ENCODE measurements at places on chromosomes 7 and 10.

- no peak for DNase-seq
Measured at GRCh38 chr7:72391821-72392377, 20.2 kb downstream of the CALN1 start.

DNA sequence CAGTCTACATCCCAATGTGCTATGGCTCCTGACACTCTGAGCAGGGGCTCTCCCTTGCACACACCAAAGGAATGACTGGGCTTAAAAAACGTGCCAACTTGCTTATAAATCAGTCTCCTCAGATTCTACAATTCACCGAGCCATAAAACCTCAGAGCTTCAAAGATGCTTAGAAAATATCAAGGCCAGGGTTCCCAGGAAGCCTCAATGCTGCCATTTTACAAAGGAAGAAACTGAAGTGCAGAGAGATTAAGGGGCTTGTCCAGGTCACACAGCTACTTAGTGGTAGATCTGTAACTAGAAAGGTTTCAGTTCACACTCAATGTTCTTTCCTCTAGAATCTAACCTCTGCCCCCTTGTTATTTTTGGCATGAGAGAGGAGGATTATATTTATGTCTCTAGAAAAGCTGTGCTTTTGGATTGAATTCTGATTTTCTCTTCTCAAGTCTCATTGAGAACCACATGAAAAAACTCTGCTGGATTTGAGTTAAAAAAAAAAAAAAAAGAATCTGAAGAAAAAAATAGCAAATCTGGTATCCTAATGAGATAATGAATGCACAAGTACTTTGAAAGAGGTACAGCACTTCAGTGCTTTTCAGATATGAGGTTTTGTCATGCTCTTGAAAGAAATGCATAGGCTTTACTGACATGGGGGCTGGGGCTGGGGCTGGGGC is 22.3 kb upstream of the TSPAN33 start:
- DNase-seq, result no peak

GRCh38 chr10:21039721-21040120 is 142.6 kb upstream of the NEBL start:
- DNase-seq, result no peak

DNA sequence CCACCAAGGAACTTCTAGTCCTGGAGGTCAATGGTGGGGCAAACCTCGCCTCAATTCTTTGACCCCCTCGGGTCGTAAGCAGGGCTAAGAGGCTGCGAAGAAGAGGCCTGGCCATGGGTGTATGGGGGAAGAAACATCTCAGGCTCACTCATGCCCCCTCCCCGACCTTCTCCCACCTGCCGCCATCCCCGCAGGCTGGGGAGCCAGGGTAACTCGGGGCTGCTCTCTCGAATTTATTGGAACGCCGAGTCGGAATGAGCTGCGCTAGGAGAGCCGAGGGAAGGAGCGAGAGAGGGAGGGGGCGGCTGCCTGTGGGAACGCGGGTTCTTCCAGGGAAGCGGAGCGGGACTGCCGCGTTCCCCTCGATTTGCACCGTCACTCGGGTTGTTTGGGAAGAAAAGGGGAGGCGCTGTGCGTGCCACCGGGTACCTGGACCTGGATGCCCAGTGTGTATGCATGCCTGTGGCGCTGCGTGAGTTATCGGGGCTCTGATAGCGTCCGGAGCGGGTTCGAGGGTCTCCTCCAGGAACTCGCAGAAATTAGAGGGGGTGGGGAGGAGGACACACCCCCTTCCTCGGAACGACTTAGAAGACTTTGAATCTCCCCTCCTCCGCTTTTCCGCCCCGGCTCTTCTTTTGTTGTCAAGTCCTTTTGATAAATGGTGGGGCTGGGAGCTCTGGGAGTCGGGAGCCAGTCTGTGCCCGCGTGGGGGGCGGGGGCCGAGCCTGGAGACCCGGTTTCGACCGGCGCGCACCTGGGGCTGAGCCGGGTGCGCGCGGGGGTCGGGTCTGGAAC is 1.8 kb upstream of the ZNF503 start:
- no peak for DNase-seq

- no peak for DNase-seq
Measured at GRCh38 chr7:109864230-109864629, 1226.7 kb upstream of the LRRN3 start.

DNA sequence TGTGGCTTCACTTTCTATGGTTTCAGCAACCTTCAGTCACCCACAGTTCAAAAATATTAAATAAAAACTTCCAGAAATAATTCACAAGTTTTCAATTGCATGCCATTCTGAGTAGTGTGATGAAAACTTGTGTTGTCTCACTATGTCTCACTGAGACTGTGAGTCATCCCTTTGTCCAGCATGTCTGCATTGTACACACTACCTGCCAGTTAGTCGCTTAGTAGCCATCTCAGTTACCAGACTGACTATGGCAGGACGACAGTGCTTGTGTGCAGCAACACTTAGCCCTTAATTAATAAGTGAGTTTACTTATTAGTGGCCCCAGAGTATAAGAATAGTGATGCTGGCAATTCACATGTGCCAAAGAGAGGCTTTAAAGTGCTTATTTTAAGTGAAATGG is 22.5 kb downstream of the CCDC186 start:
- DNase-seq, result no peak

- no peak for DNase-seq
Measured at GRCh38 chr7:91780521-91780920, 100.0 kb downstream of the MTERF1 start.

DNA sequence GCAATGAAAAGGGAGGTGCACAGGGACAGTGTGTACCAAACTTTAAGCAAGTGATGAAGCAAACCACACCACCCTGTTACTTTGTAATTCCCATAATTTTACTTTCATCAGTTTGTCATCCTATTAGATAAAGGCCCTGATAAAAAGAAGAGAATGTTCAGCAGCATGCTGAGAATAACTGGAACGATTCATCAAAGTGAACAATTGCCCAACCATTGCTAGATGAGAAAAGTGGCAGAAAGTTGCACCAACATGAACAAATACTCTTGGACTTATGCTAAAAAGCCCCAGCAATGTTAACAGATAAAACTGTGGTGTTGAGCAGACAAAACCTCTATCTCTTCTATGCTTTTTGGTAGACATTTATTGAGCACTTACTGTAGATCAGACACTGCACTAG is 75.5 kb upstream of the PCGF5 start:
- DNase-seq, result no peak

- no peak for DNase-seq
Measured at GRCh38 chr7:141590666-141591065, 39.5 kb downstream of the AGK start.

- no peak for DNase-seq
Measured at GRCh38 chr7:107309296-107309695, 140.5 kb downstream of the HBP1 start.

- DNase-seq, result no peak
Measured at GRCh38 chr10:73793456-73793855, 8.1 kb downstream of the ZSWIM8 start.

DNA sequence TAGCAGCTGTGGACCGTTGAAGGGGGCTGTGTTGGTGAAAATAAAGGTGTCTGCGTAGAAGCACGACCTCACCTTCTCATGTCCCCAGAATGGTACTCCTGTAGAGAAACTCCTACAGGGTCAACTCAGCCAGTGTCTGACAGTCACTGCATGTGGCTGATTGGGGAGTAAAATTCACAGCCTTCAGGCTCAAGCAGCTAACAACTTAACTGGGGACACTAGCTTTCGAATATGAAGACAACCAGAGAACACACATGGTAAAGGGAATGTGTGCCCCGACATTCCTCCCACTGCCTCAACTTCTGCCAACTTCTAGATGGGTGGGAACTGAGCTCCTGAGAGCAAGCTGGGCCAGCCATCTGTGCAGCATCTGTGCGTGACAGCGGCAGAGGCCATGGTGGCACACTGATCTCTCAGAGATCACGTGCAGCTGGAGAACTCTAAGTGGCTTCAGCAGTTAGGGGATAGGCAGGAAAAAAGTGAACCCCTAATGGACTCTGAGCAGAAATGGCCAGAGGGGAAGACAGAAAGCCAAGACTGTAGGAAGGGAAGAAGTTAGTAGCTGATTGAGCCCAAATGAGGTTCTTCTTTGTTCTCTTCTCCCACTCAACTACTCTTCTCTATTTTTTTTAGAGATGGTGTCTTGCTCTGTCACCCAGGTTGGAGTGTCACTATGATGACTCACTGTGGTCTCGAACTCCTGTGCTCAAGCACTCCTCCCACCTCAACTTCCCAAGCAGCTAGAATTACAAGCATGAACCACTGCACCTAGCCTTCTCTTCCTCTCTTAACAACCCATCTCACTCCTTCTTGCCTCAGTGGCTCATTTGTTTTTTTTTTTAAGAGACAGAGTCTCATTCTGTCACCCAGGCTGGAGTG is 280.8 kb downstream of the ZEB1 start:
- DNase-seq, result no peak

- no peak for DNase-seq
Measured at GRCh38 chr7:30178748-30179436, 44.1 kb downstream of the MTURN start.

GRCh38 chr7:7562736-7563135 is 3.9 kb upstream of the MIOS start:
- DNase-seq, result no peak

DNA sequence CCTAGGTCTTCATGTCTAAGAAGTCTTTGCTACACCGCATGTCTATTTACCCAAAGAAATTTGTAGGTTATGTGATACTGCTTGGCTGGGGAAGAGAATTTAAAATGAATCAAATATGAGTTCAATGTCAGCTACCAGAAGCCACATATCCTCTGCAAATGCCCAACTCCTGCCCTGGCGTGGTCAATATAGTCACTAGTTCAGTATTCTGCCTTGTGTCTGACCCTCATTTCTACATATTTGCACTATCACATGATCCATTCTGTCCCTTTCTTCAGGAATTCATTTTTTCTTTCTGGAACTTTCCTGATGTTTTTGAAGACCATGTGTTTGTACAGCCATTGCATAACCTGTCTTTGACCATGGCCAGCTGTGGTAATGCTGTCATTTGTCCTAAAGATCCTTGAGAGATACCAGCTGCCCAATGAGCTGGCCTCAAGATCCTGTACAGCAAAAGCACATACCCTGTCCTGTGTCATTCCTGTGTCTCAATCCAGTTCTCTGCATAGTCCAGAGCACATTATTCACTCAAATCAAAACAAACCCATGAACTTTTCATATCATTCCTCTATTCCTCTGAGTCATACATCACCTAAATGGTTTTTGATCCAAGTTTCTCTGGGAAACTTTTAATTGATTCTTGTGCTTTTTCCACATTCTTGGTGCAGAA is 524.5 kb downstream of the PARD3 start:
- no peak for DNase-seq
